Transverse colon (tissue), 4 donors: ENCODE measurements at places on chromosomes 3 and 15.

DNA sequence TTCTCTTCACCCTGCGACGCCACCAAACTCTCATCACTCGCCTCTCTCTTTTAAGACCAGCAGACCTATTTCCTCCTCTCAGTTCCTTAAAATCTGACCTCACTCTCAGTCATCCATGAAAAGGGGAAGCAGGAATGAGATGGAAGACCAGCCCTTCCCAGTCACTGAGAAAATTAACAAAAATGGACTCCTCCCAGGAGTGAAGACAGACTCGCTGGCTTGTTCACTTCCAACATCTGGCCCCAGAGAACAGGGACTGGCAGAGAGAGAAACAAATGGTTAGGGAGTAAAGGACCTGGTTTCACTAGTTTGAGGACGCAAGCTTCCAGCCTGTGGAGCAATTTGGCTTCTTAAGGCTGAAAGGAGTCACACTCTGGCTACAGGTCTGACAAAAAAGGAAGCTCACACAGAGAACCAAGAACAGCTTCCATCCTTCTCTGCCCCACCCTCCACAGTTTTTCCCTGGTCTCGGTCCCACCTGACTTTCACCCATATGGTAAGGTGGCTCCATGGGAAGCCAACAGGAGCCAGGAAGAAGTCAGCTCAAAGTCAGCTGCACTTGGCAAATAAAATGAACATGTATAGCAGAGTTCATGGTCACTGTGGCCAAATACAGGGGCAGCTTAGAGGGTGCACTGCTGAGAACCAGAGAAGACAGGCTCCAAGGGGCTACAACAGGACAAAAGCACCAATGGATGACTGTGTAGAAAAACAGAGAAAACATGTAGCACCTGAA is 57.2 kb downstream of the ITGB5 start:
- peak overlapping the region; percentile 35 for H3K27ac ChIP-seq
- H3K4me1 ChIP-seq = peaks cover 11% of the 10 kb centered on the region
- DNase-seq = no peak
- H3K4me3 ChIP-seq = no peak overlapping the region
- no peaks in the 10 kb centered on the region for H3K27me3 ChIP-seq
- H3K36me3 ChIP-seq = no peaks in the 10 kb centered on the region

- no peak for DNase-seq
- no peaks in the 10 kb centered on the region for H3K36me3 ChIP-seq
- no peak overlapping the region for H3K4me3 ChIP-seq
- H3K4me1 ChIP-seq = peaks cover 6% of the 10 kb centered on the region
Observed at GRCh38 chr3:30742796-30743619, 136.6 kb downstream of the TGFBR2 start.

GRCh38 chr3:60240492-60240891 is 1010.8 kb downstream of the FHIT start:
- H3K4me1 ChIP-seq = peaks cover 11% of the 10 kb centered on the region
- no peaks in the 10 kb centered on the region for H3K36me3 ChIP-seq
- H3K4me3 ChIP-seq = no peak overlapping the region
- H3K27ac ChIP-seq = no peak overlapping the region
- peak; percentile 15 for DNase-seq

DNA sequence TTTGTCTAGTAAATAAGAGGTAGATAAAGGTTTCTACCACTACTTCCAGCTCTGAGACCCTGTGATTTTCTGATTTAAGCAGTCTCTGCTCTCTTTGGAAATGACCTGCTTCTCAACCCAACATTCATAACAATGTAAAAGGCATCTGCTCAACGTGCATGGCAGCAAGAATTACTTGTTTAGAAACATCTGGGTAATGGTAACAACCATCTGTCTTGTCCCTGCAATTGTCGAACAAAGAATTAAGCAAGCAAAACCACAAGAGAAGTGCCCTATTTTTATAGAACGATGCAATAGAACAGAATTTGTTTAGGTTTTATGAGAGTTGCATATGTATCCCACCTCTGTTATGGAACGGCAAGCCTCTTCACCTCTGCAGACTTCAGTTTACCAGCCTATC is 7.1 kb upstream of the FSIP1 start:
- H3K4me1 ChIP-seq = no peaks in the 10 kb centered on the region
- no peaks in the 10 kb centered on the region for H3K36me3 ChIP-seq
- no peak overlapping the region for H3K27ac ChIP-seq
- no peak overlapping the region for H3K4me3 ChIP-seq
- DNase-seq = no peak

DNA sequence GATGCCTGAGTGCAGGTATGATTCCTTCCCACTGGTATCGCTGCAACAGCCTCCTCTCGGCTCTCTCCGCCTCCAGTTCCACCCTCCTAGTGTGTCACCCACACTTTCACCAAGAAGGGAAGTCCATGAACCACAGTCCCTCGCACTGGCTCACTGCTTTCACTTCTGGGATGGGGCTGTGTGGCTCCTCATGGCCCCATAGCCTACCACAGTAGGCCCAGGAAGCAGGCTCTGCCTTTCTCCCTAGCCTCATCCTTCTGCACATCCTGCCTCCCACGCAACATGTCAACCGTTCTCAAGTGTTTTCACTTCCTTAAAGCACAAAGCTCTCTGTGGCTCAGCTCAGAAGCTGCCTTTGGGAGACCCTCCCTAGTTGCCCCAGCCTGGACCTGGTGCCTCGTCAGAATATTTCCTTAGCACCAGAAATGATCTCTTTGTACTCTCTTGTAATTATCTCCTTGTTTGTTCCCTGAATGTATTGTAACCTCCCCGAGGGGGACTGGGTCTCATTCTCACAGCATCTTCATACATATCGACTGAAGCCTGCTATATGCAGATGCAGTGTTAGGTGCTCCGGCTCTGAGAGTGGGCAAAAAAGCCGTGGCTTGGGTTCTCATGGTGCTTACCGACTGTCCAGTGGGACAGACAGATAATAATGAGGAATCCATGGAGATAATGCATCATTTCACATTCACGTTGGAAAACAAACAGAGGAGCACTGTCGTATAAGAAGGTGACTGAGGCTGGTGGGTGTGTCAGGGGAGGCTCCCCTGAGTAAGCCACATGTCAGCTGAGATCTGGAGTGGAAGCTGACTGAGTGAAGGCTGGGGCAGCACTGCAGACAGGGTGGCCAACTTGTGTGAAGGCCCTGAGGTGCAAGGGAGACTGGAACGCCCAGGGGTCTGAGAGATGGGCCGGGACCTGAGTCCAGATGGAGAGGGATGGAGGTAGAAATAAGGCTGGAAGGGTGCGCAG is 107.1 kb downstream of the DGKG start:
- no peak overlapping the region for H3K4me3 ChIP-seq
- H3K4me1 ChIP-seq = no peaks in the 10 kb centered on the region

DNA sequence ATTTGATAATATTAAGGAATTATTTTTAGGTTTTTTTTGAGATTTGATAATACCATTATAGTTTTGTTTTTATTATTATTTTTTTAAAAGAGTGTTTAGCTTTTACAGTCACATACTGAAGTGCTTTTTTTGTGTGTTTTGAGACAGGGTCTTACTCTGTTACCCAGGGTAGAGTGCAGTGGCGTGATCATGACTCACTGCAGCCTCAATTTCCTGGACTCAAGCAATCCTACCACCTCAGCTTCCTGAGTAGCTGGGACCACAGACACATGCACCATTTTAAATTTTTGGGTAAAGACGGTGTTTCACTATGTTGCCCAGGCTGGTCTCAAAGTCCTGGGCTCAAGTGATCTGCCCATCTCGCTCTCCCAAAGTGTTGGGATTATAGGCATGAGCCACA is 73.0 kb downstream of the SUMF1 start:
- H3K36me3 ChIP-seq = no peaks in the 10 kb centered on the region
- no peaks in the 10 kb centered on the region for H3K27me3 ChIP-seq
- no peak overlapping the region for H3K4me3 ChIP-seq
- peak; percentile 11 for DNase-seq

- no peak overlapping the region for H3K4me3 ChIP-seq
- DNase-seq = no peak
- peak overlapping the region; percentile 1 for H3K27ac ChIP-seq
Observed at GRCh38 chr3:177281292-177282118, 84.2 kb upstream of the TBL1XR1 start.

DNA sequence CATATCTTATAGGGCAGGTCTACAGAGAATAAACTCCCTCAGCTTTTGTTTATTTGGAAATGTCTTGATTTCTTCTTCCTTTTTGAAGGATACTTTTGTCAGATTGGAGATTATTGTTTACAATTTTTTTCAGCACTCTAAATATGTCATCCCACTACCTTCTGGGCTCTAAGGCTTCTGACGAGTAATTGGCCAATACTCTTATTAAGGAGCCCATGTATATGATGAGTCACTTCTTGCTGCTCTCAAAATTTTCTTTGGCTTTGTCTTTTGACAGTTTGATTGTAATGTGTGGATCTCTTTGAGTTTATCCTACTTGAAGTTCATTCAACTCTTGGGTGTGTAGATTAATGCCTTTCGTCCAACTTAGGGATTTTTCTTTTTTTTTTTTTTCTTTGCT is 28.9 kb upstream of the CD200R1L start:
- DNase-seq = no peak
- no peaks in the 10 kb centered on the region for H3K4me1 ChIP-seq
- H3K4me3 ChIP-seq = no peak overlapping the region

DNA sequence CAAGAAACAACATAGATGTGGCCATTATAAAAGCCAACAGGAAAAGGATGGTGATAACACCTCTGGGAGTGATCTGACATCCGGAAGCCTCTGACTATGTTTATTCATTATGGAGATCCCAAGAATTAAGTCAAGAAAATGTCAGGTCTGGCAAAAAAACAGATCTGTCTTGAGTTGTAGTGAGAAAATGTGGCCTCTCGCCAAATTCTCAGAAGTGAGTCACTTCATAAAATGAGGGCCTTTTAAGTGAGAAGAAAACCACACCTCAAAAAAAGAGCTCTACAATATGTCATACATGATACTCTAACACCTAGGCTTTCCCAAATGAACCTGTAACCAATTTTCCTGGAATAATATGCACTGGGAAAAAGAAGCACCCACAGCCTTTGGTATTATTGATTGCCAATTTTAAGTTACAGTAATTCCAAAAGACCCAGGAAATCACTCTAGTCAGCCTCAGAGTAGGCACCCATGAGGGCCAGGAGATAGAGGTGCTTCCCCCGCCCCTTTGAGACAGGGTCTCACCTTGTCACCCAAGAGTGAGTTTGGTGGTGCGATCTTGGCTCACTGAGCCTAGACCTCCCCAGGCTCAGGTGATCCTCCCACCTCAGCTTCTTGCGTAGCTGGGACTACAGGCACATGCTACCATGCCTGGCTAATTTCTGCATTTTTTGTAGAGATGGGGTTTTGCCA is 38.0 kb downstream of the CCR3 start:
- DNase-seq = no peak
- no peaks in the 10 kb centered on the region for H3K27me3 ChIP-seq
- H3K27ac ChIP-seq = peak overlapping the region; percentile 40
- no peak overlapping the region for H3K4me3 ChIP-seq
- H3K4me1 ChIP-seq = no peaks in the 10 kb centered on the region

- no peak for DNase-seq
- no peak overlapping the region for H3K4me3 ChIP-seq
- no peaks in the 10 kb centered on the region for H3K36me3 ChIP-seq
Observed at GRCh38 chr15:71715914-71716313, 94.4 kb upstream of the NR2E3 start.

GRCh38 chr3:195916991-195917390 is 8.6 kb upstream of the TNK2 start:
- H3K4me1 ChIP-seq = peaks cover 6% of the 10 kb centered on the region
- H3K36me3 ChIP-seq = no peaks in the 10 kb centered on the region
- H3K27me3 ChIP-seq = no peaks in the 10 kb centered on the region
- DNase-seq = no peak
- H3K4me3 ChIP-seq = no peak overlapping the region

- no peaks in the 10 kb centered on the region for H3K27me3 ChIP-seq
- no peaks in the 10 kb centered on the region for H3K4me1 ChIP-seq
- H3K36me3 ChIP-seq = no peaks in the 10 kb centered on the region
- no peak overlapping the region for H3K4me3 ChIP-seq
- DNase-seq = no peak
Observed at GRCh38 chr3:56867671-56868070, 65.9 kb upstream of the ARHGEF3 start.

DNA sequence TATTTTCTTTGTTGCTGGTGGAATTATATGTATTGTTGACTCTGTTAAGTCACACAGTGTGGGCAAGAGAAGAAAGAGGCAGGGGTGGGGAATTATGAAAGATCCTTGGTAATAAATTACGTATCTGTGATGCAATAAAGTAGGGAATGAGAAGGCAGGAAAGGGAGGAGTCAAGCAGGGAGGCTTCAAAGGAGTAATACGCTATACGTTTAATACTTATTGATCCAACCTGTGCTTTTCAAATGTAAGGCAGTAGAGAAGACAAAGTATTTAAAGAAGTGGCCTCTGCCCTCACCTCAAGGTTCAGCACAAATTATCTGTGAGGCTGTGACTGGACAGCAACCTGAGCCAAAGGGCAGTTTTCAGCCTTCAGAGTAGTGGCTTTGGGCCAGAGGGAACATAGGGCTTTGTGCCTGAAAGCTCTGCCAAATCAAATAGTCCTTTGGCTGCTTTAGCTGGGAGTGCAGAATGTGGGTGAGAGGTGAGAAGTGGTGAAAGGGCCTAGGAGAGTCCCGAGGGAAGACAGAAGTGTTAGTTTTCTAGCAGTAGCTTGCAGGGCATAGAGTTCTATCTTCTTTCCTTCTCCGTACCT is 1.2 kb upstream of the PLIN1 start:
- peaks cover 3% of the 10 kb centered on the region for H3K36me3 ChIP-seq
- no peak overlapping the region for H3K4me3 ChIP-seq
- DNase-seq = peak; percentile 76
- H3K27ac ChIP-seq = peak overlapping the region; percentile 80
- H3K4me1 ChIP-seq = peaks cover 13% of the 10 kb centered on the region
- no peaks in the 10 kb centered on the region for H3K27me3 ChIP-seq

DNA sequence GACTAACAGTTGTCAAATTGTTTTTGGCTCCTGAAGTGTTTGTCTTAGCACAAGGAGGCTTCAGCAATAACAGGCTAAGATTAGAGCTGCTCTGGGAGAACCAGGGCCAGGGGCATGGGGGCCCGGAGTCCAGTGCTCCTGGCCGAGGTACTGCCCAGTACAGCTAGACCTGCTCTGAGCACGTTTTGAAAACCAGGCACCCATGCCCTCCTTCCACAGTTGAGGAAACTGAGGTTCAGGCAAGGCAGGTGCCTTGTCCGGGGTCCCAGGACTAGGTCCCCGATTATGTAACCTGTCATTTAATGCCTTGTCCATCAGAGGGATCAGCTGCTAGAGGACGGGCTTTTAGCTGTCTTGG is 19.2 kb downstream of the KBTBD13 start:
- no peak overlapping the region for H3K4me3 ChIP-seq
- H3K36me3 ChIP-seq = no peaks in the 10 kb centered on the region
- peaks cover 10% of the 10 kb centered on the region for H3K4me1 ChIP-seq
- DNase-seq = no peak
